Activated effector memory CD4-positive, alpha-beta T cell treated with anti-CD3 and anti-CD28 coated beads, Interleukin-2, amount 50 U/mL, for 16 hours (primary cell): ENCODE measurements at places on chromosomes 2 and 18.

DNA sequence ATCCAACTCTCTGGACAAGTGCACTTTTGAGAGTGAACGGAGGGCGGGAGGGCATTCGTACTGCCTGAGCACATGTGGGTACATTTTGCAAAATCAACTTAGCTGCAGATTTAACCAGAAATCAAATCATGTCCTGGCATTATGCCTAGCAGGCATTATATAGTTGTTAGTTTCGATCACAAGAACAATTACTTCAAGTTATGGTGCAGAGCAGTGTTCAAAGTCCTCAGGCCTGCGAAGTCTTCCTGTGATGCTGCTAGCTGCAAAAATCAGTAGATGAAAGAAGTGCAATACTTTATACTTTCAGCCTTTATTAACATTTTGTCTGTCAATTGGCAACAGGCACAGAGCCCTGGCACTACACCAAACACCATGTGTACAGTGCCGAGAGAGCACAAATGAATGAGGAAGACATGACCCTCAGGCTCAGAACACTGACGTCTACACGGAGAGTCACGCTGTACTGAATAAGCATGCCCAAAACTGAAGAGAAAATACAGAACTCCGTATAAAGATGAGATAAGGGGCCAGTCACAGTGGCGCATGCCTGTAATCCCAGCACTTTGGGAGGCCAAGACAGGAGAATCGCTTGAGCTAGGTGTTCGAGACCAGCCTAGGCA, 92.1 kb upstream of the CREB1 start:
- no peak for DNase-seq

DNA sequence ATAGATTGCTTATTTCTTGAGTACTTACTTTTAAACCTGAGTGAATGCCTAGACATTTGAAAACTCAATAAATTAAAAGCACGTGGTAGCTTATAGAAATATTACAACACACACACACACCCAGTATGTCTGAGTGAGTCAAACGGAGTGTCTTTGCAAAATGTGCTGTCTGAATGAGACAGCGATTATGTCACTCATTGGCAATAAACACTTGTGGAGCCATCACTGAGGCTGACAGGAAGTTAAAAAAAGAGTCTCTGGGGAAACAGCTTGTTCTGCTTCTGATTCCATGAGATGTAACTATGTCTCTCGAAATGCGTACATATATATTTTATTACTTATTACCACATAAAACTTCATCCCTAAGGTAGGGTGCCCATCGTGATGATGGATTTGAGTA, 22.3 kb upstream of the VPS4B start:
- no peak for DNase-seq

- peak; percentile 48 for DNase-seq
Measured at GRCh38 chr2:239960929-239961661, 64.0 kb downstream of the NDUFA10 start.

GRCh38 chr2:164803776-164804466, 37.7 kb downstream of the COBLL1 start:
- no peak for DNase-seq

- DNase-seq = no peak
Measured at GRCh38 chr2:45699032-45699658, 47.7 kb downstream of the PRKCE start.

GRCh38 chr2:148599109-148599991, 45.2 kb upstream of the EPC2 start:
- no peak for DNase-seq

- DNase-seq = no peak
Measured at GRCh38 chr2:45731141-45731540, 79.7 kb downstream of the PRKCE start.

- DNase-seq = no peak
Measured at GRCh38 chr2:52919673-52920072, 847.9 kb upstream of the CHAC2 start.

- no peak for DNase-seq
Measured at GRCh38 chr2:189285962-189286645, 106.5 kb upstream of the COL5A2 start.

DNA sequence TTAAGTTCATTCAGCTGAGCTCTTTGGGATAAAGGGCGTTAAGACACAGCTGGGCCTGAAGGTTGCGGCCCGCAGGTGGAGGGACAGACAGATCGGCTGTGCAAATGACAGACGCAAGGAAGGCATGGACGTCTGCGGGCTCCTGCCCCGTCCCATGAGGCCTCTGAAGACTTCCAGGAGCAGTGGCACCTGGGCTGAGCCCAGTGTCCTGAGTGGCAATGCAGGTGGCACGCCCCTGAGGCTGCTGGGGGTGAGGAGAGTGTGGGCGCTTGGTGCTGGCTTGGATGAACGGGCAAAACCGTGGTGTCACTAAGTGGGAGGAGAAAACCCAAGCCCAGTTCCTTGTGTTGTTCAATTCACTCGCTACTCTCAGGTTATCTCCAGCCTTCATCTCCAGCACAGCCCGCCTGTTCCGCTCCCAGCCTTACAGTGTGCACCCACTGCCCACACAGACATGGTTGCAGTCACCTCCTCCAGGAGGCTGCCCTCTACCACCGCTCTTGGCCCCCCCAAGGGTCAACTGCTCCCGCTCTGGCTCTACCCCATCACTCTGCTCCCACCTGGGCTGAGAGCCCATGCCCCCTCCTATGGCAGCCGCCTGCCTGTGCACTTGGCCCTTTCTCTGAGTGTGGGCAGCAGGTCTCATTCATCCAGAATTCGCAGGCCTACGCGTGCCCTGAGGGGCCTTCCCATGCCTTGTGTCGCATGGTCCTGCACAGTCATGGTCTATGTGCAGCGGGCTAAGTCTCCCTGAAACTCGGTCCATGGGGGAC, 50.3 kb downstream of the PTGR3 start:
- no peak for DNase-seq

DNA sequence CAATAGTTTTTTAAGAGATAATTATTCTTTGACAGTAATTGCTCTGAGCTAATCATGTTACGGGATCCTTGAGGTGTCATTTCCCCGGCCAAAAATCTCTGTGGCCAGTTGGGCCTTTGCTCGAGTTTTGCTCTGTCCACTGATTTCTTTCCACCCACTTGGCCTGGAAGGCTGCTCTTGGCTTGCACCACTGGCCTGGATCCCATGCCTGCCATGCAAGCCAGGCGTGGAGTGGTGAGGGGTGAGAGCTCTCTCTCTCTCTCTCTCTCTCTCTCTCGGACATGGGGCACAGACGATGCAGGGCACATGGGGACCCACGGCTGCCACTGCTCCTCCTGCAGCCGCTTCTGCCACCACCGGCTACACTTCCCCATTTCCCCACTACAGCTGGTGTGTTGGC, 853.0 kb upstream of the GCFC2 start:
- no peak for DNase-seq

DNA sequence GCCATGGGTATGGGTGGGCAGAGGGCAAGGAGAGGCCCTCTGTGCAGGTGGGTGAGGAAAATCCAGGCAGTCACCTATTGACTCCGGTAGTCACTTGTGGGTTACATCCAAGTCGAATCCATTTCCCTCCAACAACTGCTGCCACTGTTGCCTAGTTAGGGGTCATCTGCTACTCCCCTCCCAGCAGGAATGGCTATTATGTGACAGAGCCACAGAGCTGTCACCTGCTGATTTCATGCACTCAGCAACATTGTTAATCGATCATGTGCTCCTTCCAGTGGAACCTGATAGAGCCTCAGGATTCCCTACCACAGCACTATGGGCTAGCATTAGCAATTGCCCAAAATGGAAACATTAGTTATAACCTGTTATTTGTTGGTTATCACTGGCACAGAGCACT, 31.4 kb downstream of the POLR1A start:
- no peak for DNase-seq

GRCh38 chr2:208037564-208038487, 12.5 kb upstream of the PLEKHM3 start:
- no peak for DNase-seq

- DNase-seq = no peak
Measured at GRCh38 chr2:42040643-42041278, 7.1 kb upstream of the PKDCC start.

GRCh38 chr2:217392930-217393584, 533.2 kb upstream of the TNP1 start:
- no peak for DNase-seq

GRCh38 chr18:66949419-66949818, 345.5 kb upstream of the CDH19 start:
- DNase-seq = no peak

DNA sequence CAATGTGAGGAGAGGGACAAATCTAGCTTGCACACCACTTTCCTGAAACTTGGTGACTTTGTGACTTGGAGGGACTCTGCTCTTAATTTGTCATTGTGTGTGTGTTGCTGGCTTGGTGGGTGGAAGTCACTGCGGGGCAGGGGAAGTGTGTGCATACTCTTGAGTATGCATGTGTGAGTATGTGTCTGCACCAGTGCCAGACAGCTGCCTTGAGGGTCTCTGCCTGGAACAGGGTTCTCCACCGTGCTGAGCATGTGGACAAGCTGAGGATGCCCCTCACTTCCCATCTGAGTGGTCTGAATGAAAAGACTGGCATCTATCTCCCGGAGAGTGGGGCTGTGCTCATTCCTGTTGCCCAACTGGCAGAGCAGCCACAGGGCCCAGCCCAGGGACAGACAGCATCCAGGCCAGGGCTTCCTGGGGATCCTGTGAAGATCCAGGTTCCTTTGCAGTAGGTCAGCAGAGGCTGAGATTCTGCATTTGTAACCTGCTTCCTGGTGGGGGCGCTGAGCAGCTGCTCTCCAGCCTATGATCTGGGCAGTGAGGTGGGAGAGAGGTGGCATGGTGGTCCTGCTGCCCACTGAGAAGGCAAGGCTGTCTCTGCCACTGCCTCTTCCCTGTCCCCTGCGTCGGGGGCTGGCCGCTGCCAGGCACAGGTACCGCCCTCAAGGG, 138.9 kb upstream of the HAAO start:
- no peak for DNase-seq

GRCh38 chr2:47620770-47621437, 162.0 kb upstream of the MSH6 start:
- no peak for DNase-seq

DNA sequence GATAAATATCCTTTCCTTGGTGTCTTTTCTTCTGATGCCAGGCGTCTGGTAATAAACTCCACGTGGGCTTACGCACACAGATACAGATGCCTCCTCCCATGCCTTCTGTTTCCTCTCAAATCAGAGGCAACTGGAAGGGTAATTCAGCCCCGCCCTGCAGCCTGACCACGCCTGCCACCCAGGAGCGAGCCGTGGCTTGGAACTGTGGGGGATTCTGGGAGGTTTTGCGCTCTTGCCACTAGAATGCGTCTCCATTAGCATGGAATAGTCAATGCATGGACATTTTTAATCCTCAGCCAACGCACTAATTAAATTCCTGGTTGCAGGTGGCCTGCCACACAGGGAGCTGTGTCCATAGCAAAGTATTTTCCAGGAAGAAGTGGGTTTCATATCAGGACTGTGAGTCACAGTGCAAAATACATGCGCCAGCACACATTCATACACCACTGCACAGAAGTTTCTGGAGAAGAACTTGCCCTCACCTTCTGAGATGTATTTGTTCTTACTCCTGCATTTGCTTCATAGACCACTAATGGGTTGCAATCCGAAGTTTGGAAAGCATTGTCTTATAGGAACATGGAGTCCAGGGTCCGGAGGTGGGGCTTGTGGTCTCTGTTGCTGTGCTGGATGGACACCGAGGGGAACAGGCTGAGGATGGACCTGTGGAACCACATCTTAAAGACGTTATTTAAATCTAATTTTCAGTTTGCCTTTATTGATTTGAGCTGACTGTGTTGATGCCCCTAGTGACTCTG, 151.4 kb downstream of the LDLRAD4 start:
- no peak for DNase-seq

GRCh38 chr2:183812091-183812490, 687.8 kb downstream of the NUP35 start:
- DNase-seq = no peak

DNA sequence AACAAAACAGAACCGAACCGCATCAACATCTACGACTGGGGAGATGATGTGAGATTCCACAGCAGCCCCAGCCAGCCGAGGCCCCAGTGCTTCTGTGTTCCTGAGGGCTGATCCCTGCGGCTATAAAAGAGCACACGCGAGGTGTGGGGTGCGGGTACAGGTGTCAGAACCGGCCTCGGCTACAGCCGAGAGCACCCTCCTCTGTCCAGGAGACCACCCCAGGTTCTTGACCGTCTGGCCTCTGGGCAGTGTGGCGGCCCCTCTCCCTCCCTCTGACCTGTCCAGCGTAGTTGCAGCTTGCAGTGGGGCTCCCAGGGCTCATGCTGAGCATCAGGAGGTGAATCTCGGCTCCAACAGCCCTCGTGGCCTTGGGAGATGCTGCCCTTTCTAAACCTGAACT, 23.7 kb downstream of the RTP5 start:
- DNase-seq = peak; percentile 55

DNA sequence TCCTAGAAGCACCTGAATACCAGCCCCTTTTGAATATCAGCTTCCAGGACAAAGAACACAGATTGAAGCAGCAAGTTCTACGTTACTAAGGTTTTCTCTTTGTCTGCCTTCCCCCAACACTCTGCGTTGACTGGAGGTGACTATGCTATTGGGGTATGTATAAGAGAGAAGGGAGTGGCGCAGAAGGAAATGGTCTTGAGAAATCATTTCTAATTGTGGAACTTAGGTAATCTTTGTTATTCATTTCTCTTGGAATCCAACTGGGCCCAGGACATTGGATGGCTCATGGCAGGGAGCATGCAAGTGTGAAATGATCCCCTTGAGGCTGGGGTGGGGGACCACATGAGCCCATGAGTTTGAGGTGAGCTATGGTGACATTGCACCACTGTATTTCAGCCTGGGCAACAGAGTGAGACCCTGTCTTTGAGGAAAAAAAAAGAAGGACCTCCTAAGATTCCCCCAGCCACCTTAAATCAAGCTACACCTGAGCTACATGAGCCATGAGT, 29.7 kb downstream of the XDH start:
- no peak for DNase-seq

DNA sequence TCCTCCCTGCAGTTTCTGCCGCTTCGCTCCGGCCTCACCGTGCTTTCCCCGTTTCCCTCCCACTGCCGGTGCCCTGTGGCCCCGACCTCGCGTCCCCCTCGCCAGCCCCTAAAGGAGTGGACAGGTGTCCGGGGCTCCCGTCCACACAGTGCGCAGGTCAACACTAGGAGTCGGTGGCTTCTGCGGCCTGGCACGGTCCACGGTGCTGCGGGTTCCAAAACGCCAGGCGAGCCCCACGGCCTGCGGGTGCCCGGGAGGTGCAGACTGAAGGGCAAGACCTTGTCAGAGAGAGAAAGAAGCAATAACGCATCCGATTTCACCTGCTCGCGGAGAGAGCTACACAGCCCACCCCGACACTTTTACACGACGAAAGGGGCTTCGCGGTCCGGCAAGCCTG, 588.7 kb upstream of the SALL3 start:
- DNase-seq = no peak

- peak; percentile 85 for DNase-seq
Measured at GRCh38 chr2:241739651-241740050, 5.2 kb downstream of the D2HGDH start.
